Lower leg skin (tissue), 4 donors: ENCODE measurements at places on chromosomes 12 and 14.
A peak's percentile ranks its signal among the peaks of the same experiment; 100 is the strongest.

GRCh38 chr14:20204721-20205120 lies 14.0 kb downstream of the OR11G2 start:
- DNase-seq: no peak

- no peak for DNase-seq
Observed at GRCh38 chr14:79275292-79275655, 936.0 kb downstream of the DIO2 start.

- DNase-seq: no peak
Observed at GRCh38 chr14:91396013-91396660, 21.5 kb downstream of the CCDC88C start.

DNA sequence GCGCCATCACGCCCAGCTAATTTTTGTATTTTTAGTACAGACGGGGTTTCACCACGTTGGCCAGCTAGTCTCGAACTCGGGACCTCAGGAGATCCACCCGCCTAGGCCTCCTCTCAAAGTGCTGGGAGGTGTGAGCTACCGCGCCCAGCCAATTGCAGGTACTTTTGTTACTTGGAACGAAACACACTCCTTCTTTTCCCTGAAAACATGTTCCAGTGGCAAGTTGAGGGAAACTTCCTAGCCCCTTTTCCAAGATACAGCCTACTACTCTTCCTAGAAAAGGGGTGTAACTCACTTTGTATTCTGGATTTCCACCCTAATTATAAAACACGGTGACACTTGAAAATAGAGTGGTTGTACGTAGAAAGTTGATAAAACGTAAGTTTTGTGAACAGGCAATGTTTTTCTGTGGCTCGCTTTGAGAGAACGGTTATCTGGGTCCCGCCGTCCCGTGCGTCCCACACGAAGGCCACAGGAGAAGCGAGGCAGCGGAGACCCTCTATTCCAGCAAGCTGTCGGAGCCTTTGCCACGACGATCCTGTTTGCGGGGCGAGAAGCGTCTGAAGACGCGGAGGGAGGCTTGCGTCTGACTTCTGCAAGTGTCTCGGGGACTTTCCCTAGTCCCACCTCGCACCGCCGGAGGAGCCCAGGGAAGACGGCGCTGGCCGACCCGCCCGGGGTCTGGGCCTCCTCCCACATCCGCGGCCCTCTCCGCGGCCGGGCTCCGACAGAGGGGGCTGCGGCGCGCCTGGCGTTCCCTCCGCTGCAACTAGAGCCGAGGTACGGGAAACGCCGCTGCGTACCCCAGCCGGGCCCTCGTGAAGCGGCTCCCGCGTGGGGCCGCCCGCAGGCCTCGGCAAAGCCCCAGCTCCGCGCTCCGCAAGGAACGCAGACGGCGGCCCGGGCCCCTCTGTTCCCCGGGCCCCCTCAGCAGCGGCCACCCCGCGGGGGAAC lies 745 bp downstream of the CDCA4 start:
- no peak for DNase-seq

DNA sequence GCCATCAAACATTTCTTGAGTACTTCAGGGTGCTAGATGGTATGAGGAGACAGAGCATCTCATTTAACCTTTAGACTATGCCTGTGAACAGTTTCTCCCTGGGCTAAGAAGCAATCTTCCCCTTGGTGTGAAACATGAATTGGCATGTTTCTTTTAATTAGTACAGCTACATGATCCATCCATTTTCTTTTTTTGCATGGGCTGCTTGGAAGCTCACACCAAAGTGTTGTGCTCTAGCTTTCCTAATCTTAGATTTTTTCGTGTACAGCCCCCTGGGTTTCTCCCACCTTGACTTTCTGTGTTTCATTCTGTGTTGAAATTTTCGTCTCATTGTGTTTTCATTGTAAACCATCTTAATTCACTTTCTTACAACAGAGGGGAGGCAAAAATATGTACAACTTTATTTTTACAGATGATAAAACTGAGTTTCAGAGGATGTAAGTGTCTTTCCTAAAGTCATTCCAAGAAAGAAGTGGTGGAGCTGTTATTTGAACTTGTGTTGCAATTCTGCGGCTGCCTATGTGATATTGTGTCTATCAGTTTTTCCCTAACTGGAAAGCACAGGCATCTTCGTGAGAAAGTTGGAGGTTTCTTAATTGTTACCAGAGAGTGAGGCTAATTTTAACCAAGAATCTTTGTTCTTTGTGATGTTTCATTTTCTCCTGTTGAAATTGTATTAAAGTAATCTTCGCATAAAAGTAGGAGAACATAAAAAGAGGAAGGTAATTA lies 64.5 kb downstream of the DAAM1 start:
- no peak for DNase-seq

DNA sequence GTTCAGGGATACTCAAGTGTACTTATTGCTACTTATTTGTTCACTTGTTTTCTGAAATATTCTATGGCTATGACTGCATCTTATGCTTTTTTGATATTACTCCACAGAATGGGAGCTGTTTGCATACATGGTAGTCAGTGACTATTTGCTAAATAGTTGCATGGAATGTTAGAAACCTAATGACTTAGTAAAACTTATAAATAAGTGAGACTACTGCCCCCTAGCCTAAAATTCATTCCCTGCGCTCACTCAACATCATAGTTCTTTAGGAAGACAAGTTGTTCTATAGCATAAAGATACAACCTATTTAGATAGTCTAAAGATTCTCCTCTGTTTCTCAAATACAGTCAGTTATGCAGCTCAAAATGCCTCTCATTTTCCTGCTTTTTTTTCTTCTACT lies 305.5 kb downstream of the CEP128 start:
- no peak for DNase-seq

DNA sequence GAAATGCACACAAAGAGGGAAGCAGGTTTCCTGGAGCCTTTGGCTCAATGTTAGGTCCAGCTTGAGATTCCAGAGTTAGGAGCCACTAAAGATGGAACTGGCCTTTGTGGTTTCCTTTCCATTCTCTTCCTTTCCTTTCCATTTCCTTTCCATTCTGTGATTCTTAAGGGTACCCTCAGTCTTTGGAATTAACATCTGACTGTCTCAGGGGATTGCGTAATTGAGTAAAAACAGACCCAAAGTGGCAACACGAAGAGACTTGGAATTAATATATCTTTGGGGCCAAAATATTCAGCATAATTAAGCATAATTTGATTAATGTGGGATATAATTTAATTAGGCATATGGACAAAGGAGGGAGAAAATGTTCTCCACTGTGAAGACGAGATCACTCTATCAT lies 205.6 kb downstream of the CRADD start:
- no peak for DNase-seq

GRCh38 chr12:105741786-105742566 lies 396.8 kb downstream of the NUAK1 start:
- DNase-seq: peak; percentile 35

- DNase-seq: no peak
Observed at GRCh38 chr14:98622208-98623051, 649.6 kb downstream of the BCL11B start.

DNA sequence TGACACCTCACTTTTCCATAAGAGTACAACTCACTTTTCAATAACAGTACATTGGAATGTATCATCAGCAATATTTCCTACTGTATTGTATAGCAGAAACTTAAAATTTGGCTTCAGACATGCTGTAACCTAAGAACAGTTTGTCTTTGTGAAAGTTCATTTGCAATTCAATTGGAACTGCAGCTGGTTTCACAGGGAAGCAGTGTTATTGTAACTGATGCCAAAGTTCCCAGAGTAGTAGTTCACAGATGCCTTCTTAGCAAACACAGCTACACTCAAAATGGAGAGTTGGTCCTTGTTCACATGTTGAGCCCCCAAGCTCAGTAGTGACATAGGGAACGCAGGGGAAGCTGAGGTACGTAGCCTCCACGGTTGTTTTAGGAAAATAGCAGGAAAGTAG lies 23.3 kb downstream of the PPP1R36 start:
- no peak for DNase-seq

DNA sequence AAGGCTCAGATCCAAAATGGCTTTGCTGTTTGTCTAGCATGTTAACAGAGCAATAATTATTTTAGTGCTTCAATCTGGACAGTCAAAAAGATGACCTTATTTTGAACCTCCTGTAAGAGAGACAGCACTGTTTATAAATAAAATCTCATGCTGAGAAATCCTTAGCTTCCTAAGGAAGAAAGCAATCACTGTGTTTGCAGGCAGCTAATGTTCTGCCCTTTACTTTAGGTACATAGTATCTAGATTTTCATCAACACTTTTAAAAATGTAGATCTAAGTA lies 105.3 kb downstream of the PRKD1 start:
- no peak for DNase-seq

DNA sequence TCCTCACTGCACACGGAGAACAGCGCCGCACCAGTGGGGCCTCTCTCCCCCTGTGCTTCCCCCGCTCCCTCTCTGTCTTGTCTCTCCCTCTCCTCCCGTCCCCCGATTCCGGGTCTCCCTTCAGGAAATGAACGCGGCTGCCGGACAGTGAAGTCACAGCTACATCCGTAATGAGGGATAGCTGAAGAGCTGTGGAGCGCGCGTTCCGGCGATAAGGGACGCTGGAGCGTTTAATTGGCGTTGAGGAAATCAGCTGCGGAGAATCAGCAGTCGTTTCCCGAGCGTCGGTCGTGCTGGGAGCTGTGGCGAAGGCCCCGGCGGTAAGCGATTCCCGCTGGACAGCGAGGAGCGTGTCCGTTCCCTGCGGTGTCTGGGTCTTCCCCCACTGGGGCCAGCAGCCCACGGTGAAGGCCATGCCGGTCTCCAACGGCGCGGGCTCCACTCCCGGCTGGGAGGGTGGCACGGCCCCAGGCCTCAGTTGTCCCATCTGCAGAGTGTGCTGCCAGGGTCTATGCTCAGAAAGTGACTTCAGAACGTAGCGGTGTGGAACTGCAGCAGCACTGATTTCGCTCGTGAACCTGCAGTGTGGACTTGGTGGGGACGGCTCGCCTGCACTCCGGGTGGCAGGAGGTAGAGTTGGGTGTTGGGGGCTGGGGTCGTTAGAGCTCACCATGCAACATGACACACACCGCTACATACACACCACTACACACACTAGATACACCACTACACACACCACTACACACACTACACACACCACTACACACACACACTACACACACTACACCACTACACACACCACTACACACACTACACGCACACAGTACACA lies 10.9 kb downstream of the NOC4L start:
- no peak for DNase-seq

DNA sequence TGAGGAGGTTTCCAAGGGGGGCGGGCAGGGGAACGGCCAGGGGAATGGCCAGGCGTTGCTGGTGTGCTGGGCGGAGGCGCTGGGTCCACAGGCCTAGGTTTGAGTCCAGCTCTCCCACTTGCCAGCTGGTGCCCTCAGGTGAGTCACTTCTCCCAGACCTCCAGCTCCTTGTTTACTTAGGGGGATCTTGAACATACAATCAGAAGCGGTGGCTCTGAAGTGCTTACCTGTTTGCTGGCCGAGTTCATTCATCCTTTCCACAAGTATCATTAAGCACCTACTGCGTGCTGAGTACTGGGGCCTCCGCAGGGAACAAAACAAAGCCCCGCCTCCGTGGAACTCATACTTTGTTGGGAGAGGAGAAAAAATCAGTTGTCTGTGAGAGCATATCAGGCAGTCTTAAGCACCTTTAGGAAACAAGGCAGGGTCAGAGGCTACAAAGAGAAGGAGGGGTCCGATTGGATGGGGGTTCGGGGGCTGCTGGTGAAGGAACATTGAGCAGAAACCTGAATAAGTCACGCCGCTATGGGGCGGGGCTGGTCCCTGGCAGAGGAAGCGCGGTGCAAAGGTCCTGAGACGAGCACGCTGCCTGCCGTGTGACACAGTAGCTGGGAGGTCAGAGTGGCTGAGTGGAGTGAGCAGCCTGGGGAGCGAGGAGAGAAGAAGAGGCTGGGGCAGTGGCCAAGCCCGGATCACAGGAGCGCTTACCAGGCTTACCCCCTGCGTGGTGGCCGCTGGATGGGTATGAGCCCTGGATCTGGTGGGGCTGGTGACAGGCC lies 15.1 kb downstream of the MVK start:
- no peak for DNase-seq

DNA sequence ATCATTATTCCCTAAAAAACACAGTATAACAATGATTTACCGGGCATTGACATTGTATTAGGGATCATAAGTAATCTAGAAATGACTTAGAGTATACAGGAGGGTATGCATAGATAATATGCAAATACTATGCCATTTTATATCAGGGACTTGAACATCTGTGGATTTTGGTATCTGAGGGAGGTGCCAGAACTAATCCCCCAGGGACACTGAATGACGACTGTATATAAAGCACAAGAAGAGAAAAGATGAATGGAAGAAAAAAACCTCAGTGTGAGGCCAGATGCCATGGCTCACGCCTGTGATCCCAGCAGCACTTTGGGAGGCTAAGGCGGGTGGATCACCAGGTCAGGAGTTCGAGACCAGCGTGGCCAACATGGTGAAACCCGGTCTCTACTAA lies 25.5 kb upstream of the COX6A1 start:
- no peak for DNase-seq

- no peak for DNase-seq
Observed at GRCh38 chr14:100294963-100295330, 11.3 kb downstream of the SLC25A29 start.

DNA sequence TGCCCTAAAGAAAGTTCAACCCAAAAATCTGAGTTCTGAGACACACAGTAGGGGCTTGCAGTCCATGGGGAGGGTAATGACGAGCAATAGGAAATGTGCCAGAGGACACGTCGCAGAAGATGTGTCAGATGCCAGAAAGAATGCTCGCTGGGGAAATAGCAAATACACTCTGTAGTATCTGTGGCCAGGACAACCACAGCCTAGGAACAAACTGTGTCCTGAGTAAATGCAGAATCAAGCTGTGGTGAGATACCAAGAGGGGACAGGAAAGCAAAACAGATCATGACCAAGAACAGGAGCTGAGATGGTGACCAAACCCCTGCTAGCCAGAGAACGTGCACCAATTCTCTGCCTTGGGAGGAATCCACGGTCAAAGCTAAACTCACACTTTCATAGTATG lies 9.1 kb downstream of the CRACR2A start:
- no peak for DNase-seq

GRCh38 chr12:2294651-2295475 lies 242.1 kb downstream of the CACNA1C start:
- peak; percentile 93 for DNase-seq

- DNase-seq: no peak
Observed at GRCh38 chr12:11556682-11557081, 92.8 kb upstream of the ETV6 start.

- no peak for DNase-seq
Observed at GRCh38 chr14:59897757-59898383, 22.1 kb upstream of the LRRC9 start.

GRCh38 chr12:65209655-65210043 lies 40.3 kb downstream of the LEMD3 start:
- no peak for DNase-seq

- DNase-seq: no peak
Observed at GRCh38 chr12:132806857-132807256, 21.8 kb downstream of the GOLGA3 start.

GRCh38 chr12:27276275-27276674 lies 32.2 kb downstream of the STK38L start:
- DNase-seq: no peak

- no peak for DNase-seq
Observed at GRCh38 chr14:86404425-86404824, 874.5 kb downstream of the FLRT2 start.
